ENCODE measurements at places on chromosomes 12 and 14.

GRCh38 chr14:37196604-37197420 is 925 bp upstream of the MIPOL1 start:
- no peak for DNase-seq

- DNase-seq: no peak
Measured at GRCh38 chr14:63134801-63135200, 69.4 kb upstream of the RHOJ start.

DNA sequence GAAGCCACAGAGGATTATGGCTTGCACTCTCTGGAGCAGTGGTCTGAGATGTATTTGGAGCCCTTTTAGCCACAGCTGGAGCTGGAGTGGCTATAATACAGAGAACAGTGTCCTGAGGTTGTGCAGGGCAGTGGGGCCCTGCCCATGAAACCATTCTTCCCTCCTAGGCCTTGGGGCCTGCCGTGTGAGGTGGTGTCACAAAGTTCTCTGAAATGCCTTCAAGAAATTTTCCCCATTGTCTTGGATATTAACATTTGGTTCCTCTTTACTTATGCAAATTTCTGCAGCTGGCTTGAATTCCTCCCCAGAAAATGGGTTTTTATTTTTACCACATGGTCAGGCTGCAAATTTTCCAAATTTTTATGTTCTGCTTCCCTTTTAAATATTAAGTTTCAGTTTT is 79.3 kb downstream of the UNC79 start:
- DNase-seq: no peak

- no peak for DNase-seq
Measured at GRCh38 chr14:23446291-23446851, 10.9 kb upstream of the MYH7 start.

- DNase-seq: no peak
Measured at GRCh38 chr12:52264435-52264825, 10.0 kb upstream of the KRT86 start.

- no peak for DNase-seq
Measured at GRCh38 chr12:116319233-116319897, 41.9 kb upstream of the MED13L start.

GRCh38 chr14:83463500-83464098 is 1929.9 kb upstream of the SEL1L start:
- DNase-seq: no peak
